ENCODE measurements at places on chromosomes 2 and 18.

- no peak for DNase-seq
Measured at GRCh38 chr2:13227578-13227977, 510.8 kb downstream of the TRIB2 start.

DNA sequence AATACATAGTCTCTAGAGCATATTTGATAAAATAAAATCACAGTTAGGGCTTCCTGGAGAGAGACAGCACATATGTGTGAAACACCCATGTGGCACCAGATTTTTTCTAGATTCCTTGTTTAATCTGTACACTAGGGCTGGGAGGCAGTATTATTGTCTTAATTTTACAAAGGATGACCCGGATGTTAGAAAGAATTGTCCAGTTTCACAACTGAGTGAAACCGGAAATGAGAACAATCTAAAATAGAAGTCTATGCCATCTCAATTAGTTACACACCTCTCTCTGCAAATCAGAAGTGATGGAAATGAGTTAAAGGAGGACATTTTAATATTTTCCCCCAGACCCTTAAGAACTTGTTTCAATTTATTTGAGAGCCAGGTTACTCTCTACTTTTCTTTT, 463.7 kb upstream of the DSEL start:
- DNase-seq: no peak

DNA sequence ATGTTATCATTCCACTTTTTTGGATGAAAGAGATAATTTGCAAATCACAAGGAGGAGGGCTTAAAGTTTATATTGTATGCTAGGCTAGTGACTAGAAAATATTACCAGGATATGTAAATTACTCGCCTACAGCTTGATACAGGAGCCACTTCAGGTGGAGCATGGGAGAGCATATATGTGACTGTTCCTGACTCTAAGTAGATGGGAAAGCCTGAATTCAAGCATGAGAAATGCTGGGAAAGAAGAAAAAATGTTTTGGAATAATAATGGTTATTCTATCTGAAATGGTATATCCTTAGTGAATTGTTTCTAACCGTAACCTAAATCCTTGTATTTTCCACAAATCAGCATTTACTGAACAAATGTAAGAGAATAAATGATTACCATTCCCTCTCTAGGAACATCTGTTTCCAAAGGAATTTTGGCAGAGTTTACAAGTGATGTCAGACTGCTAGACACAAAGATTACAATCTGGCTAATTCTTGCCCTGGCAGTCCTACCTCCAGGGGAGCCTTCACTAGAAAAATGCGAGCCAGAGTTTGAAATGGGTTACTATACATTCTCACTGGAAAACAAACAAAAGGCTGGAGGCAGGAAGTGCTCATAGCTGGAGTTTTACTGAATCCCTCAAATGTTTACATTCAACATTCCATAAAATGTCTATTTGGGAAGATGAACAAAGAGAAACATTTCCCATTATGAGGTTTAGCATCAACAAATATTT, 129.4 kb upstream of the MAPRE2 start:
- DNase-seq: no peak

DNA sequence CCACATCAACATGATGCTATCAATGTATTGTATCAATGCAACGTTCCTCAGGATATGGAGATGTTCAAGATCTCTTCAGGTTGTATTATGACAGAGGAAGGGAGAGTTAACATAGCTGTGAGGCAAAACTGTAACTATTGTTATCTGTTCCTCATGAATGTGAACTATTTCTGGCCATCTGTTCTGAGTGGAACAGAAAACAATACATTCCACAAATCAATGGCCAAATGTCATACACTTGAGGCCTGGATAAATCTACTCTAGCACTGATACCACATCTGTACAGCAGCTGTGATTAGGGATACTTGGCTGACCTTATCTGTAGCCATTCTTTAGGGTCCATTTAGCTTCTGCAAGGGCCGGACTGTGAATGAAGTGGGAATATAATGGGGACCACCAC, 447.9 kb downstream of the IRS1 start:
- no peak for DNase-seq

GRCh38 chr2:151805961-151806360, 22.3 kb downstream of the ARL5A start:
- no peak for DNase-seq

All from activated gamma-delta T cell (primary cell).